ENCODE measurements at places on chromosomes 2 and 18.
A peak's percentile ranks its signal among the peaks of the same experiment; 100 is the strongest.

GRCh38 chr18:9333441-9334328 lies 888 bp upstream of the TWSG1 start:
- DNase-seq: peak; percentile 61

DNA sequence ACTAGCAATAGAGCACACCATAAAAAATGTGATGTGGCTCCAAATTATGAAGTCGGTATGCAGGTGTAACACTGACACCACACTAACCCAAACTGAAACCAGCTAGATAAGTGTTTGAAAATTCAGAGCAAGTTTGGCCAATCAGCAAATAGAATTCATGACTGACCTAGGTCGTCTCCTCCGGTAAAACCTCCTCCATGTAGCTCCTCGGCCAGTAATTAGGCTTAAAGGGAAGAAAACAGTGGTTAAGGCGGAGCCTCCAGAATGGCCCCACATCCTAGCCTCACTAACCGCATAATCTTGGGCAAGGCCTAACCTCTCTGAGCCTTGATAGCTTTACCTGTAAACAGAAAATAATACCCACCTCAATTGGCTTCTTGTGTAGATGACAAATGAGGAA lies 30.1 kb downstream of the C1D start:
- no peak for DNase-seq

- no peak for DNase-seq
These were observed 66.7 kb downstream of the PDE1A start for GRCh38 chr2:182359990-182360662.

GRCh38 chr18:34959211-34959829 lies 81.9 kb upstream of the MAPRE2 start:
- DNase-seq: no peak

DNA sequence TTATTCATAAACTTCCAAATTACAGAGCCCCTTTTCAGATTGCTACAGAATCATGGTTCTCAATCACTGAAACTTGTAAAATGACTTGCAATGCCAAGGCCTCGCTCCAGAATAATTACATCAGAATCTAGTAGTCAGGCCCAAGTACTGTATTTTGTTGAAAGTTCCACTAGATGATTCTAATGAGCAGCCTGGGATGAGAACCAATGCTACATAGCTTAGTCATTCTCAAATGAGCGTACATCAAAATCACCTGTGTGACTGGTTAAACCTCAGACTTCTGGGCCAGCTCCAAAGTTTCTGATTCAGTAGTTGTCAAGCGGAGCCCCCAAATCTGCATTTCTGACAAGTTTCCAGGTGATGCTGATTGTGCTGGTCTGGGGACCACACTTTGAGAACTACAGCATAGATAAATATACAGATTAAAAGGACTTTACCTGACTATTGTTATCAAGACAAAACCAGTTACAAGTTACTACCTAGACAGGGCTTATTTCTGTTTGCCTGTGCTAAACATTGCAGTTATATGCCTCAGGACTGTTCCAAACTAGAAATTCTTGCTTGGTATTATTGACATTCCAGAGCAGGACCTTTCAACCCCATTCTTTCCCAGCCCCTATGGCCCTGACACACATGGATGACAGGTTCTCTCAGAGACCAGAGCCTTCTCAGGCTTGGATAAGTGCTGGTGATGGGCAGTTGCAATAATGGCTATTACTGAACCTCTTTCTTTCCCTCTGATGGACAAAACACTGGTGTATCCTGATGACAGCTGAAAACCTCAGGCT lies 83.1 kb downstream of the UPP2 start:
- no peak for DNase-seq

GRCh38 chr2:72778410-72778809 lies 47.4 kb downstream of the EXOC6B start:
- no peak for DNase-seq

DNA sequence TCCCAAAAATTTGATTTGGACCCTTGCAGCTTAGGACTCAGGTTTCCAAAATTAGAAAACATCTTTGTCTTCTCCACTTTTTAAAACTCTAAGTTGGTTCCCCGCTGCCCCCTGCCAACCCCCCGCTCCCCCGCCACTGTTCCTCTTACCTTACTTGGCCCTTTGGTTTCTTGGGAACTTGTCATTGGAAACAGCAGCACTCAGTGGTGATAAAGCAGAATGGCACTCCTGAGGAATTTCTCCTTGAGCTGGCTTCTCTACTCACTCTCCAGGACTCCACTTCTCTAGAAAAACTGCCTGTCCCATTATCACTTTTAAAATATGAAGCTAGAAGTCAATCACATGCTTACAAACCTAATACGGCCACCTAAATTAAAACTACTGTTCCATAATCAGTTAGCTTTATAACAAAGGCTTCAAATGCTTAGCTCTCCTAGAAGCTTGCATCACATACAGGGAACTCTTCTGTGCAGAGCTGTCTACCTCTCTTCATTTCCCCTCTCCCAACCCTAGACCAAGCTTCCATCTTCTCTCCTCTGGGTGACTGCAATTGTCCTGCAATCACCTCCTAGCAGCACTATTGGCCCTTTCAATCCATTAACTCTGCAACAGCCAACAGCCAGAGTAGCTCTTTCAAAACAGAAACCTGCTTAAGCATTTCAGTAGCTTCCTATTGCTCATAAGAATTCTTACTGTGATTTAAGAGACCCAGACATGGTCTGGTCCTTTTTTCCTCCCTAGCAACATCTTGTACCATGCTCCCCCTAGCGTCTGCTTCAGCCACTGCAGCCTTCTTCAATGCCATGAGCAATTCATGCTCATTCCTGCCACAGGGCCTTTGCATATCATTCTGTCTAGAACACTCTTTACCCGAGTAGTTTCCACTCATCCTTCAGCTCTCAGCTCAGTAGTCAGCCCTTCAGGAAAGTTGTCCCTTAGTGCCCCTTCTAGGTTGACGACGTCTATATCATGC lies 15.2 kb upstream of the PLEKHM3 start:
- DNase-seq: peak; percentile 63

GRCh38 chr2:68336192-68336591 lies 16.4 kb upstream of the CNRIP1 start:
- DNase-seq: no peak

DNA sequence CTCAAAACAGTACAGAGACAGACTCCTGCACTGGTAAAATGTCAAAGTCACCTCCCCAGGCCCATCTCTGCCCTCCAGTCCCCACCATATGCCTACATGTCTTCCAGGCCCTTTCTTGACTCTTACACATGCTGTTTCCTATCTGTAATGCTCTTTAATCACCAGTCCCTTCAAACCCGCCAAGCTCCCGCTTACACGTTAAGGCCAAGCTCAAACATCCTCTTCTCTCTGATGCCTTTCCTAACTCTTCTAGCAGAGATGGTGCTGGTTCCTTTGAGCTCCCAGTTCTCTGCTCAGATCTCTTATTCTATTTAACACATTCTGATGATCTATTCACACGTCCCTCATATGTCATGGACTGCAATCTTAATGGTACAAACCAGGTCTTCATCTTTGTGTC lies 5.0 kb downstream of the EVA1A start:
- no peak for DNase-seq

DNA sequence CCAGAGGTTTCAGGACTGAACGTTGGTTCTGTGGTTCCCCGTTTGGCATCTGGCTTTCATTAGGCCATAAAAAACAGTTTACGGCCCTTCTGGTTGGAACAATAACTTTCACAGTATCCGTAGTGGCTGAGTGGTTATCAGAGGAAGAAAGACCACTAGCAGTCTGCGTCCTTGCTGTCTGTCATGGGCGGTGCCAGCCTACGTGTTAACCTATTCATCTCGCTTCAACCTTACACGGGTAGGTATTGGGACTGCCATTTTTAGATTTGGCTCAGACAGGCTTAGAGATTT lies 42.6 kb upstream of the ROCK2 start:
- no peak for DNase-seq

DNA sequence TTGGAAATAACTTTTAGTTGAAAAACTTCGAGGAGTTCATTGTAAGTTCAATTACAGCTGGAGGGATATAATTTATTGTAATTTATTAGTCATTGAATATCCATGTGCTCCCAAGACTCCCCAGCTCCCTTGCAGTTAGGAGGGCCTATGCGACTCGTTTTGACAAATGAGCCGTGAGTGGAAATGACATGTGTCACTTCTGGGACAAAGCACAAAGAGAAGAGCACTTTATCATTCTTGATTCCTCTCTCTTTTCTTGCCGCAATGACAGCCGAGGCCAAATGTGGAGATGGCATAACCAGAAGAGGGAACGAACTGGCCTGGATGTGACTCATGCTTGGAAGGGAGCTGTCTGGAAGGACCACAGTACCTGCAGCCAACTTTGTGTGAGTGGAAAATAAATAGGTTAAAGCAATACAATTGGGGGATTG lies 44.2 kb upstream of the ITSN2 start:
- no peak for DNase-seq

DNA sequence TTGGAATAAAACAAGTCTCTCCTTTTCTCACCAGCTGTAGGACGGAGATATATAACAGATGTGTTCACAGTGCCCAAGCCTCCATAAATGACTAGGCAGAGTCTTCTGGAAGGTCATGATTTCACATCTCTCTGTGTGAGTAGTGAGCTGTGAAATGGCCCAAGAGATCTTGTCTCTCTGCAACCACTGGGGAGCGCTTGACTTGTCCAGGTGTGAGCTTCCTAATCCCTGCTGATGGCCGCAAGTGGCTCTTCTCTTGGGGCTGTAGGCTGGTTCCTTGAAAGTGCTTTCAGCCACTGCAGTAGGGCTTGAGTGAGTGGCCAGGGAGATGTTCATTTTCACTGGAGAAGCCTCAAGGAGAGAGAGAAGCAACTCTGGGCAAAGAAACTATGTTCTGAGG lies 38.1 kb upstream of the OTOS start:
- DNase-seq: no peak

DNA sequence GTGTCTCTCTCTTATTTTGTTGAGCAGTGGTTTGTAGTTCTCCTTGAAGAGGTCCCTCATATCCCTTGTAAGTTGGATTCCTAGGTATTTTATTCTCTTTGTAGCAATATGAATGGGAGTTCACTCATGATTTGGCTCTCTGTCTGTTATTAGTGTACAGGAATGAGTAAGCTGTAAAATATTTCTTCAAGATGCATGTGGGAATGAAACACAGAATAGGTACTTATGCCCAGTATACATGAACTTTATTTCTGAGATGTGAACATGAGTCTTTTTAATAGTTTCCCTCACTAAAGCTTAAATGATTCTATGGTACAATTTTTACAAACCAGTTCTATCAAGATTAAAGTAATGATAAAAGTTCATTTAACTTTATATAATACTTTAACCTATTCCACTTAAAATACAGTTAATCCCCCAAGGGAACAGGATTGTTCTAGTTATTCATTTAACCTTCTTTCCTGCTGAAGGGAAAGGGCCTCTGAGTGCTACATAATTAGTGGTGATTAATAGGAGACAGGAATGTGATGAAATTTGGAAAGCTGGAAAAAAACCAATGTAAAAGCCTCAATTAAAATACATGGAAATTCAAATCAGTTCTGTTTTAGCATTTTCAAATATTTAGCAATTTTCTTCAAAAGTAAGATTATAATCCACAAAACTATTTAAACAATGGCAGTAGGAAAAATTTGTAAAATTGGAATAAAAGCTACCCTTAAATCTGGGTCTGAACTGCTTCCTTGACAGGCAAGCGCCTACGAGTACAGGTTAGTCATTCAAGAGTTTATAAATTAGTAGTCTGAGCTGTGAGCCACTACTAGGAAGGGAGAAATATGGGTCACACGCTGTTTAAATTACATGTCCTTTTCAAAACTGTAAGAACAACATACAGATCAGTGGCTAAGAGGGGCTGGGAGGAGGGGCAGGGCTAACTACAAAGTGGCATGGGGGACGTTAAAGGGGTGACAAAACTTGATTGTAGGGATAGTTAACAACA lies 28.9 kb downstream of the SPIRE1 start:
- no peak for DNase-seq

- no peak for DNase-seq
These were observed 512.1 kb upstream of the LRATD1 start for GRCh38 chr2:14120376-14120775.

GRCh38 chr2:234973008-234973407 lies 21.2 kb downstream of the SH3BP4 start:
- DNase-seq: no peak

GRCh38 chr2:172038604-172039003 lies 38.9 kb downstream of the METAP1D start:
- no peak for DNase-seq

DNA sequence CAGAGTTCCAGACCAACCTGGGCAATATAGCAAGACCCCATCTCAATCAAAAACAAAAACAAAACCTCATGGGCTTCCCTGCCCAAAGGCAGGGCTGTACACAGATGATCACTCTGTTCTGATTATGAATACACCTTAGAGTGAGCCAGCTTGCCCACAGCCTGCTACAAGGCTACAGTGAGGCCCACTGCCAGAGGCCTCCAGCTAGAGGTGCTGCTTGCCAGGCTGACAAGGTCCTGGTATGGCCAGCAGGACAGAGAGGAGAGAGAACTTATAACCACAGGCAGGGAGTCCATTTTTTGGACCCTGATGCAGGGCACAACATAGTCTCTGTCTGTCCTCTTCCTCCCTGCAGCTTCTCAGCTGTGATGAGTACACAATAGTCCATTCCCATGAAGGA lies 41.5 kb downstream of the KANSL3 start:
- no peak for DNase-seq

DNA sequence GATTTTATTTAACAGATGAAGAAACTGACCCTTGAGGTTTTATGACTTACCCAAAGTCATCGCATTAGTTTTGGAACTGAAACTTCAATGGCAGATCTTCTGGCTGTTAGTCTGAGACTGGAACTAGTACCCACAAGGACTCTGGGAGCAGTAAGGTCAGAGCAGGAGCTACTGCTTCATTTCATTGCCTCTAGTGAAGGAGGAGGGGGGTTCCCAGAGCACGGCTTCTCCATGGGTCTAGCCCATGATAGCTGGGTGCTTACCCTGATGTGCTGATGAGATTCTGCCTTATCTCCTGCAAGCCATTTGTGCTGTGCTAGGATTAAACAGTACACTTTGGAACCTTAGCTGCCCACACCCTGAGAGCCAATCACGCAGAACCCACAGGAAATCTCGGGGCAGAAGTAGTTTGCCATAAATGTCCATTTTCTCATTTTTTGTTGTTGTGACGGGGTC lies 5.4 kb upstream of the RNASEH1 start:
- DNase-seq: no peak

DNA sequence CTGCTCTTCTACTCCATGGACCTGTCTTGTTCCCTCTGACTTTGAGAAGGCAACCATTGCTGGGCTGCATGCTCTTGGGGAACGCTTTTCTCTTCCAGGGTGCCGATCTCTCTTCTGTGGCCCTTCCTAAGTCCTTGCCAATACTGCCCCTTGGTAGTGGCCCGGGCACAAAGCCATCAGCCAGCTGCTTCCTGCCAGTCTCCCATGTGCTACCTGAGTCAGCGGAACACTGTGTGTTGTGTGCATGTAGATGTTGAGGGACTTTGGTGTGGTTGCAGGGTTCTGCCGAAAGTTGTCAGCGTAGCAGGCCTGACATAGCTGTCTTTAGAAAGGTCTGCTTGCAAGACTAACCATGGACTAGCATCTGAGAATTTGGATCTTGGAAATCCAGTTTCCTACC lies 35.4 kb downstream of the MGAT5 start:
- DNase-seq: no peak

- no peak for DNase-seq
These were observed 104.3 kb downstream of the NDUFA10 start for GRCh38 chr2:239920693-239921365.
